RKO (cell line): ENCODE measurements at places on chromosomes 7 and 10.

- no peak for DNase-seq
These were observed 708.9 kb downstream of the POM121L12 start for GRCh38 chr7:53744403-53744760.

- DNase-seq = no peak
These were observed 260.1 kb downstream of the CREB5 start for GRCh38 chr7:28672397-28672797.

DNA sequence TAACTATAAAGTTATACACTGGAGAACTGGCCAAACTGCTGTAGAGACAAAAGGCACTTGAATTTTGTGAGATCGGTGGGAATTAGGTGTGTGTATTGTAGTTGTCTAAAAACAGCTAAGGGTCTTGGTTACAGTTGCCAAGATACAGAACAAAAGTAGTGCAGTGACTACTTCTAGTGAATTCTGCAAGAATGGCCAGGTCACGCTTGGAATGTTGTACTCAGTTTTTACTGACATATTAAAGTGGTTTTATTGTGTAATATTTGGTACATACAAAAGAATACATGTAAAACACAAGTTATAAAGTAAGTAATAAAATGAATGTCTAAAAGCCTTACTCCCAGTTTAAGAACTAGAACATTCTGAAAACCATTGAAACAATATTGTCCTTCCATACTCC is 42.4 kb downstream of the PRPF18 start:
- DNase-seq = no peak

DNA sequence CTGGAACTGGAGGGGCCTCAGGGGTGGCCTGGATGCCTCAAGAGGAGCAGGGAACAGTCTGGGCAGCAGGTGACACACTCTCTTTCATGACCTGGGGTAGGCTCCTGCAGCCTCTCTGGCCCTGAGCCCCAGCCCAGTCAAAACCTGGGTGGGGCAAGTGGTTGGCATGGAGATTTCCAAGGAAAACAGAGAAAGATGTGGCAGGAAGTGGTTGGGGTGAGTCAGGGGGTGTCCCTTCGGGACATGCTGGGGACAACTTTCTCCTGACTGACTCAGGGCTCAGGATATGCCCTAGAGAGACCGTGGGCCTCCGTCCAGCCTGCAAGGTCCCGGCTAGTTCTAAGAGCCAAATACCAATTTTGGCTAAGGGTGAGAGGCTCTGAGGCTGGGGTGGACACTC is 2.9 kb downstream of the AQP1 start:
- peak; percentile 45 for DNase-seq

DNA sequence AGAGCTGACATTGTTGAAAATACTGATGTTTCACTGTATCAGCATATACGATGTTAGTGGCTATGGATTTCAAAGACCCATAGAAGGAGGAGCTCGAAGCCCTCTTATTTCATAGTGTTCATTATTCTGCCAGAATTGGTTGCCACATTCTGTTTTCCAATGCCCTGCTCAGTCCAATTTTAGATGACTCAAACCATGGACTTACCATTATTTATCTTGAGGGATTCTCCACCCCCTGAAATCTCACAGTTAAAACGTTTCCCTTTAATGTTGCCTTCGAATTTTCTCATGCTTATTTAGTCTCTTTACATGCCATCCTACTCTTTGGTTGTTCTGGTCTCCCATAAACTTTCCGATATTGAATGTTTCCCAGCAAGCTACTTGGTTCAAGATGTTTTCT is 264.5 kb downstream of the HDAC9 start:
- no peak for DNase-seq

DNA sequence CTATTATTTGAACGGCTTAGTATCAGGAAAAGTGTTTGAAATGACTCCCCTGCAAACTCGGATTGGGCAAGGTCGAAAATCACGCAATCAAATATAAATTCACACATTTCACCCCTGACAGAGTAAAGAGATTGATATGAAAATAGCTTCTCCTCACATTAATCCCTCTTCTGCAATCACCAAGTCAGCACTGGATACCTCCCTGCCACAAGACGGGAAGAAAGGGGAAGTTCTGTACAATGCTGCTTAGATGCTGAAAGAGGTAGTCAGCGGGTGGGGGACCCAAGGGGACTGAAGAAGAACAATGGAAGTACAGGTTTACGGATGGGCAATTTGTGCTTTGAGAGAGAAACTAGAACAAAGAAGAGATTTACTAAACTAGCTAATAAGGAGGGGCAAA is 72.0 kb upstream of the ANK3 start:
- no peak for DNase-seq

DNA sequence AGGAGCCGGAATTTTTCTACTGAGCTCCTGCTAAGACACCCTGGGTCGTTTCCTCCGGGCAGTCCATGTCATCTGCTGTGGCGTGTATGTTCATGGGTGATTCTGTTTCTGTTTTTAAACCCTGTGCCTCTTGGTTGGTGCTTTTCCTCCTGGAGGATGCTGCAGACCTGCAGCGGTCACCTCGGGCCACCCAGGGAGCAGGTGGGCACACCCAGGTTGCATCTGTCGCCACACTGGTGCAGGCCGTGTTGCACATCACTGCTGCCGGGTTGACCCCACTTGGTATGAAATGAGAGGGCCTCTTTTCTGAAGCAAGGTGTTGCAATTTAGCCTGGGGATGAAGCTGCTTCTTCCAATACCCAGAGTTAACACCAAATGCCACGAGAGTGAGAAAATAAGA is 127.2 kb downstream of the CUX1 start:
- DNase-seq = no peak

DNA sequence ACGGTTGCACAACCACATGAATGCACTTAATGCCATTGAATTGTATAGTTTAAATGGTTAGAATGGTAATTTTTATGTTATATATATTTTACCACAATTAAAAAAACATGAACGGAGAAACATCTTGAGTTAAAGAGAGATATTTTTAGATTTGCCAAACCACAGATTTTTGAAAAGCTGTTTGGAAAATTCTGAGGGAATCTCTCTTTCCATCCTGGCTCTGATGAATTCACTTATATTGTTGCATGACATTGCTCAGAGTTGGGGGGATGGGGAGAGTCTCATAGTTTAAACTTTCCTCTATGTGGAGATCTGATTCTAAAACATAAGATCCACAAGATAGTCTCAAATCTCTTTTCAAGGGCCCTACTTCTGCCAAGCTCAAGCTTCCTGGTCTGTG is 275.0 kb upstream of the NPVF start:
- DNase-seq = no peak

DNA sequence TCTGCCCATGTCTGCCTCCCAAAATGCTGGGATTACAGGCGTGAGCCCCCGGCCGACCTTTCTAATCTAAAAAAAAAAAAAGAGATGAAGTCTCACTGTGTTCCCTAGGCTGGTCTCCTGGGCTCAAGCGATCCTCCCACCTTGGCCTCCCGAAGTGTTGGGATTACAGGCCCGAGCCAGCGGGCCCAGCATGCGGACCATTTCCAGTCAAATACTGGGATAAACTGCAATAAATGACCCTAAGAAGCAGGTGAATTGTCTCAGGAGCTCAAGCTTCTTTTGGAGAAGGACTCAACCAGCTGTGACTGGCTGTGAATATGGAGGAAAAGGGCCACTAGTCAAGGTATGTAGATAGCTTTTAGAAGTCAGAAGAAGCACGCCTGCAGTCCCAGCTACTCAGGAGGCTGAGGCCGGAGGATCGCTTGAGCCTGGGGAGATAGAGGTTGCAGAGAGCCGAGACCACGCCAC is 550 bp upstream of the CREM start:
- DNase-seq = no peak

- no peak for DNase-seq
These were observed 91.6 kb downstream of the MYOF start for GRCh38 chr10:93390306-93391090.
